ENCODE measurements at places on chromosomes 16 and 17.

DNA sequence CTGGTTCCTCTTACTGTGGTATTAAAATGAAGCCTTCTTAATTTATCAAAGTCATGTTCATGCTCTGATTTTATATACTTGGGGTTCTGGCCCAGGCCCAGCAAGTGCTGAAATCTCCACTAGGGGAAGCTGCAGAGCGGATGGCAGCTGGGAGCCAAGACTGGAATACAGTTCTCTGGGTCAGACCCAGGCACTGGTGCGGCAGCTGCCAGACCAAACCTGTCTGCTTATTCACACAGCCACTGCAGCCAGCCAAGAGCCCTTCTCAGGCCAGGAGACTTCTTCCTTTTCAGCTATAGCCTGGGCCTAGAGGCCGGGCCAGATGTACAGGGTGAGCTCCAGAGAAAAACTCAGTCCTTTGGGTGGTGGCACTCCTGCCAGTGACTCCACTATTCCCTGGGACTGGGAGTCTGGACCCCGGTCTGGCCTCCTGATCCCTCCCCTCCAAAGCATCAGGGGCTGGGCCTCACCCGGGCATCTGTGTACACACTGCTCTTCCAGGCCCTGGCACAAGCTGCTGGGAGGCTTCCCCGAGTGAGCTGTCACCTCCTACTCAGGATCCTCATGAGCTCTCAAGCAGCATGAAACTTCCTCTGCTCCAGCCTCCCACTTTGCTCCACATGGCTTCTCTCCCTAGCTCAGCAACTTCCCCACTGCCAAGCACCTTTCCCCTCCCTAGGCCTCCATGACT is 24.4 kb downstream of the ATP6V0D1 start:
- peak; percentile 34 for DNase-seq

DNA sequence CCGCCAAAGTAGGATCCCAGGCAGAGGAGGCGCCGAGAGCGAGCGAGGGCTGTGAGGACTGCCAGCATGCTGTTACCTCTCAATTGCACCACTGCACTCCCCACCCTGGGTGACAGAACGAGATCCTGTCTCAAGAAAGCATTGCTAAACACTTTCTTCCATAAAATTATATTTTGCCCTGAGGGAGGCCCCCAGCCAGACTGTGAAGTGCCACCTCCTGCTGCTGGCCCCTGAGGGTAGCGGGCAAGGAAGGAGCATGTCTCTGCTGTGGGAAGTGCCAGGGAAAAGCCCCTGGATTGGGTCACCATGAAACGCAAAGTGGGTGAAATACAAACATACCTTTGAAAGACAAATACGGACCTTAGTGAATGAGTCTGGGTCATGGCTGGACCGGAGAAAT is 78.0 kb upstream of the AMZ2 start:
- DNase-seq: no peak

- no peak for DNase-seq
Measured at GRCh38 chr16:20073203-20074098, at the start of gene GPR139. GPR139 (minus strand) TSS chr16:20073890; CDS start chr16:20073616, 274 bp downstream.

DNA sequence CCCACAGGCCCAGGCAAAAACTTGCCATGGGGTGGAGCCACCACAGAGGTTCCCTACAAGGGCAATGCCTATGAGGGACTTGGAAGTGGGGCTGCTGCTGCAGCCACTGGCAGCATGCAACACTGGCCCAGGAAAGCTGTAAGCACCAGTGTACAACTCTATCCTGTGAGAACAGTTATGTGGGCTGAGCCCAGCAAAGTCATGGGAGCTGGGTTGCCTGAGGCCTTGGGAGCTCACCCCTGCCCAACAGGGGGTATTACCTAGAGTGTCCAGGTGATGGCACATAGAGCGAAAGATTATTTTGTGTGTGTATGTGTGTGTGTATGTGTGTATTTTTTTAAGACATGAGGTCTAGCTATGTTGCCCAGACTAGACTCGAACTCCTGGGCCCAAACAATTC is 57.0 kb downstream of the TANC2 start:
- no peak for DNase-seq

DNA sequence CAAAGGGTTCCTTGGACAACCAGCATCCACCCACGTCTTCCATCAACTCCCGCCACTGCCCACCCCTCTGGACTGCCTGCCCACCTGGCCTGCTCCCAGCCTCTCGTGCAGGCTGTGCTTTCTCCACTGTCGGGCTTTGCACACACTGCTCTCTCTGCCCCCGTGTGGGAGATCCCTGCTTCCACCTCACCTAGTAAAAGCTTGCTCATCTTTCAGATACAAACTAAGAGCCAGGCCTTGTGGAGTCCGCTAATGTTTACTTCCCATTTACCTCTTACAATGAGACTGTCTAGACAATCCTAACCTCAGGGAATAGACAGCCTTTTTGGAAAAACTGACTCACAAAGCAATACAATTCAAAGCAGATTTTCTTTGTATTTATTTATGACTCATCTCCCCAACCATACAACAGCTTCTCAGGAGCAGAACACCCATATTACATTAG is 67.6 kb downstream of the USP31 start:
- no peak for DNase-seq

- no peak for DNase-seq
Measured at GRCh38 chr16:66521951-66522771, 27.8 kb downstream of the TK2 start.

DNA sequence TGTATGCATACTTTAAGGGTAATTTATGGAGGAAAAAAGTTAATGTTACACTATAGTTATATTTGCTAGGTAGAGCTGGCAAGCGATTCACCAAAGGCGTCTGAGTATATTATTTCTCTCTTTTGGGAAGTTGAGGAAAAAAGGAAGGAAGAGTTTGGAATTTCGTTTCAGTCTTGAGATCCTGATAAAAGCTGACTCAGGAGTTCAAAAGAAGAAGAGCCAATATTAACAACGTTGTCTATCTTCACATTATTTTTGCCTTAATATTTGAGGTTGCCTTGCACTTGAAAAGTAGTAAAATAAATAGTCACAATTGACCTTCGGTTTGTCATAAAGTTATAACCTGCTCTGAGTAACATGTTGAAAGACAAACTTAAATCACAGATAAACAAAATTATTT is 888.6 kb downstream of the KCNJ2 start:
- DNase-seq: no peak

- DNase-seq: no peak
Measured at GRCh38 chr16:56923481-56924091, 8.4 kb upstream of the HERPUD1 start.

DNA sequence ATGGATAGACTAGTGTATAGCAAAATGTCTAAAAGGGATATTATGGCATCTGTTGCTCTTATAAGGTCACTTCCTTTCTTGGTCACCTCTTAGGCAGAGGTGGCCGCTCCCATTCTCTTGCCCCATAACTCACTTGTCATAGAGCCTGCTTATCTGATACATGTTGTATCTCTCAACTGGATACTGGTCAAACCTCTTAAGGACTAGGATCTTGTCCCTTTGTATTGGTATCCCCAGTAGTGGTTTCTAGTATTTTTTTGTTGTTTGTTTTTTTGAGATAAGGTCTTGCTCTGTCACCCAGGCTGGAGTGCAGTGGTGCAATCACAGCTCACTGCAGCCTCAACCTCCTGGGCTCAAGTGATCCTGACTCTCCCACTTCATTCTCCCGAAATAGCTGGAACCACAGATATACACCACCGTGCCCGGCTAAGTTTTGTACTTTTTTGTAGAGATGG is 27.0 kb downstream of the ZSWIM7 start:
- no peak for DNase-seq

DNA sequence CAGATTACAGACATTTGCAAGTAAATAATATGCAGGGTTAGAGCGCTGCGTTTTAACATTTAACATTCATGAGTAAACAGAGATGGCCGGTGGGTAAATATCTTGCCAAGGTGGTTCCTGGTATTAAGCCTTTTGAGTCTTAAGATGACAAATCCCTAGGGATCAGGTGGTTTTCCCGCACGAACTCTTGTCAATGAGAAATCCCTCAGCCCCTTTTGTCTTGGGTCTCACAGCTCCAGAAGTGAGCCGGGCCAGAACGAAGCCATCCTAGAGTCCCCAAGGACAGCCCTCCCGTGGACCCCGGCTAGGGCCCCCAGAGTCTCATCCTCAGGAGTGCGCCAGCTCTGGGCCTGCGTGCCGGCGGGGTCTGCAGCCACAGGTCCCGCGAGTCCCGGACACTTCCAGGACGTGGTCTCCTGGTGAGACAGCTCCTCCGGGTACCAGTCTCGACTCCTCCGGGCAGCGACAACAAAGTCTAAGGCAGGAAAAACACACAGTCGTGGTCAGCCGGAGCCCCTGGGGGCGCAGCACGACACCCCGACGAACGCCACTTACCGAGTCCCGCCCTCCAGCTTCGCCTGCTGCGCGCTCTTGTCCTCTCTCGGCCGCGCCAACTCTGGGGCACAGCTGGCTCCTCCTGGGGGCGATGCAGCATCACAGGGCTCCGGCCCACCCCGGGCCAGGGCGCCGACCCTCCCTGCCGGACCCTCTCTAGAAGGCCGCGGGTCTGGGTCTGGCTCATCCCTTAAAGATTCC is 13.3 kb downstream of the MIS12 start:
- peak; percentile 38 for DNase-seq

- no peak for DNase-seq
Measured at GRCh38 chr17:78144147-78144719, 2.0 kb upstream of the C17orf99 start.

DNA sequence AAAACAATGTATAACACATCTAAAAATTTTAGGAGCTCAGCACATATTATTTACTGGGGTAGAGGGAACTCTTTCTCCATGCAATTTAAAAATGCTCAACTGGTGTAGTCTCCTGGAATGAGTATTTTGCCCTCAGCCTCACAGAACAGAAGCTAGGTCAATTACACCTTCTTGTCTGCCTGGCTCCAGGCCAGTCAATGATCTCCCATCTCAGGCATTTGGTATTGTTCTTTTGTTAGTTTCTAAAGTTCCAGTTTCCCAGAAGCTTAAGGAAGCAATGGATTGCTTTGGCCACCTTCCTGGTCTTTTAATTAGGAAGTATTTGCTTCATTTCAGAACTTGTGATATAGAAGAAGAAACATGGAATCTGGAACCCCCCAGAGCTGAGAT is 360.3 kb upstream of the ASIC2 start:
- no peak for DNase-seq

DNA sequence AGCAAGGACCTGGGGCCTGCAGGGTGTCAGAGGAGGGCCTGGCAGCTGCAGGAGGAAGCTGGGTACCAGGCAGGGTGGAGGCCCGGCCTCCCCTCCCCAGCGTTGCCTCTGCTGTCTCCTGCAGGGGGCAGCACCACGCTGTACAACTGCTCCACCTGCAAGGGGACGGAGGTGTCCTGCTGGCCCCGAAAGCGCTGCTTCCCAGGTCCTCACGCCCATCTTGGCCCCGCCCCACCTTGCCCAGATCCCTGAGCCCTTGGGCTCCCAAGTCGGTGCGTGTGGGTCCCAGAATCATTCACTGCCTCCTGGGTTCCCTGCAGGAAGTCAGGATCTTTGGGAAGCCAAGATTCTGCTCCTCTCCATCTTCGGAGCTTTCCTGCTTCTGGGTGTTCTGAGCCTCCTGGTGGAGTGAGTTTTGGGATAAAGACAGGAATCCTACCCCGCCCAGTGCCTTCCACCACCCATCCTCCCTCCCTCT is 1.2 kb downstream of the TMEM95 start:
- peak; percentile 93 for DNase-seq

GRCh38 chr17:65103896-65104295 is 33.3 kb upstream of the RGS9 start:
- DNase-seq: no peak

GRCh38 chr17:21289902-21290571 is 5.5 kb downstream of the MAP2K3 start:
- DNase-seq: no peak

GRCh38 chr17:35774499-35774898 is 13.8 kb downstream of the C17orf50 start:
- DNase-seq: no peak

- DNase-seq: no peak
Measured at GRCh38 chr16:85759631-85760419, 8.9 kb upstream of the C16orf74 start.

DNA sequence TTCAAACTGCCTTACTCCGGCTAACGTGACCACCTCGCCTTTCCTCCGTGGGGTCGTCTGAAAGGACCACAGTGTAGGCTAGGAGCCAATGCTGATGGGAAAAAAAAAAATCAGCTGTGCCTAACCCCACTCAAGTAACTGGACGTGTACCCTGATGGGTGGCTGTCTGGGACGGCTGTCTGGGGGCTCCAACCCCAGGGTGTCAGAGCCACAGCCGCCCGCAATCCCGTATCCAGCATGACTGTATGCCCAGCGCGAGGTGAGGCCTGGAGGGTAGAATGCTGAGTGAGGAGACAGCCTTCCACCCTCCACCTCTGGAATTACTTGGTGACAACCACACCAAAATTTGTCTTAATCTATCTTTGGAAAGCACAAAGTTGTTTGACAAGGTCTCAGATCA is 2.8 kb downstream of the CSNK1D start:
- DNase-seq: no peak

GRCh38 chr17:73593249-73593965 is 50.8 kb downstream of the SDK2 start:
- DNase-seq: peak; percentile 90

GRCh38 chr17:46901291-46901690 is 21.7 kb upstream of the GOSR2 start:
- DNase-seq: peak; percentile 48

- DNase-seq: no peak
Measured at GRCh38 chr17:70775679-70776078, 606.3 kb downstream of the KCNJ2 start.

DNA sequence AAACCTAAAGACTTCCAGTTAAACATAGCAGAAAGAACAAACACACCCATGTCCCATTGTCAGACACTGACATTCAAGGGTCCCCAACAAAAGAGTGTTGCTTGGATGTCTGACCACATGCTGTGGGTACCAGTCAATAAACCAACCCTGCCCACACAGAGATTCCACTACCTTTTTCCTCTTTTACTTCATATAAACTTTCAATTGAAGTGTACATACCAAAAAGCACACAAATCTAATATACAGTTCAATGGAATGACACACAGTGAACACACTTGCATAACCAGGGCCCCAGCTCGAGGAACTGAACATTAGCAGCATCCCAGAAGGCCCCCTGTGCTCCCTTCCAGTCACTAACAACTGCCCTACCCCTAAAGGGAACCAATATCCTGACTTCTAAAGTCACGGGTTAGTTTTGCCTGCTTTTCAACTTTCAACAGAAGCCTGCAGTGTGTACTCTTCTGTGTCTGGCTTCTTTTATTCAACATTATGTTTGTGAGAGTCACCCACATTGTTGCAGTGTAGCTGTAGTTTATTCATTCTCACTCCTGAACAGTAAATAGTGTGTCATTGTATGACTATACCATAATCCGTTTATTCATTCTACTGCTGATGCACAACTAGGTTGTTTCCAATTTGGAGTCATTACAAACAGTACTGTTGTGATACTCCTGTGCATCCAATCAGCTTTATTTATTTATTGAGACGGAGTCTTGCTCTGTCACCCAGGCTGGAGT is 18.0 kb downstream of the CFDP1 start:
- no peak for DNase-seq

GRCh38 chr17:63170795-63171194 is 204.8 kb downstream of the TANC2 start:
- DNase-seq: no peak

- no peak for DNase-seq
Measured at GRCh38 chr17:64094412-64094811, 35.5 kb downstream of the ERN1 start.

Measured in WERI-Rb-1 (cell line).